Dorsolateral prefrontal cortex (tissue), 122 donors: ENCODE measurements at places on chromosomes 5 and 9. TPM values are rescaled to one million over a fixed set of nuclear protein-coding genes. Genes with fewer than 3 reads are reported as not detected.

Gene KIF4B
- total RNA-seq, result 1.3 TPM

Gene ADAMTS6
- 1.5 TPM for total RNA-seq

Gene GPR21
- 11.0 TPM for total RNA-seq

Gene MORN5
- 6.3 TPM for total RNA-seq

Gene STKLD1
- total RNA-seq, result 4.2 TPM

Gene SPAG8
- 7.0 TPM for total RNA-seq

Gene SEMA6A
- total RNA-seq, result 54.8 TPM

Gene BRD8
- total RNA-seq, result 109 TPM

Gene ATOX1
- 86.6 TPM for total RNA-seq

Gene NUP188
- 31.1 TPM for total RNA-seq

Gene GPX3
- 36.7 TPM for total RNA-seq

Gene PCDHGA4
- total RNA-seq, result 10.5 TPM

Gene GRIA1
- total RNA-seq, result 101 TPM
